ENCODE measurements at places on chromosomes 6 and 20.

DNA sequence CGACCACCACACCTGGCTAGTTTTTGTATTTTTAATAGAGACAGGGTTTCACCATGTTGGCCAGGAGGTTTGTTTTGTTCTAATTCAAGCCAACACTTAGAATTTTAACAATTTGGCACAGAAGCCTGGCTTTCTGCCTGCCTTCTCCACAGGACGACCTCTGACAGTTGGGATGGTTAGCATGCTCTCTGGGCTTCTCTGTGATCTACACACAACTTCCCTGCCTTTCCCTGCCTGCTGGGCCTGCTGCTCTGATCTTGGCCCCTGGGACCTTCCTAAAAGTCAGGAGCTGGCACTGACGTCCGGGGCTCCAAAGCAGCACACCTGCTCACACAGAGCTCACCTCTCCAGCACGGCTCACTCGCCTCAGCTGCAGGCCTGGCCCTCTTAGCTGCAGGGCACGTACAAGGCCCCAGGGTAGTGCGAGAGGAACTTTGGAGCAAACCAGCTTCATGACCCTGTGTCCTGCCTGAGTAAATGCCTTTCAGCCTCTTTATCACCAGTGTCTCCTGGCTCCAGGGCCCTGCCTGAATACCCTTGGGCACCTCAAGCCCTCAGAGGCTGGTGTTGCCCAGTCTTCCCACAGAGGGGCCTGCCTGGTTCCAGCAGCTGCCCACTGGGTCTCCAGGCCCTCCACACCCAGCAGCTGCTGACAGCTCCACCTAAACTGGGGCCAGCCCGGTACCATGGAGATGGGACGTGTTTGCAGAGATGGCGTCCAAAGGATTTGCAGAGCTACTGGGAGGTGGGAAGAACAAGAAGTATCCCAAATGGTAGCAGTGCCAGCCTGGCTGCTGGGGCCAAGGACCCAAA, 96.0 kb downstream of the PSMB1 start:
- DNase-seq, result no peak

DNA sequence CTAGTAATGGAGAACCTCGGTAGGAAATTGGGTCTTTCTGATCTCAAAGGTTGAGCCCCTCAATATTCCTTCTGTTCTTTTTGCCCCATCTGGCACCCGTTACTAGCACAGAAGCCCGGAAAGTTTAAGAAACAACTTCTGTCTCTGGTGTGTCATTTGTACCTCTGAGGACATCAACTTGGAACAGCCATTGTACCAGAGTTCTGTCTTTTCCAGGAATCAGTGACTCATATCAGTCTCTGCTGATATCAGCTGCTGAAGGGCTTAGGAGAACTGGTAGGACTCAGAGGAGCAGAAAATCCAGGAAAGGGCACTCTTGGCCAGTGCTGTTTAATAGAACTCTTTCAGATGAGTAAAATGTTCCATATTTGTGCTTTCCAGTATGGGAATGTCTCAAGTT, 78.3 kb upstream of the CHD6 start:
- DNase-seq, result no peak

- no peak for DNase-seq
Measured at GRCh38 chr6:32844839-32845383, 1.1 kb upstream of the PSMB8 start.

GRCh38 chr6:166484863-166485262, 101.6 kb downstream of the RAMACL start:
- DNase-seq, result no peak

- no peak for DNase-seq
Measured at GRCh38 chr20:62723768-62724450, 15.3 kb downstream of the NTSR1 start.

DNA sequence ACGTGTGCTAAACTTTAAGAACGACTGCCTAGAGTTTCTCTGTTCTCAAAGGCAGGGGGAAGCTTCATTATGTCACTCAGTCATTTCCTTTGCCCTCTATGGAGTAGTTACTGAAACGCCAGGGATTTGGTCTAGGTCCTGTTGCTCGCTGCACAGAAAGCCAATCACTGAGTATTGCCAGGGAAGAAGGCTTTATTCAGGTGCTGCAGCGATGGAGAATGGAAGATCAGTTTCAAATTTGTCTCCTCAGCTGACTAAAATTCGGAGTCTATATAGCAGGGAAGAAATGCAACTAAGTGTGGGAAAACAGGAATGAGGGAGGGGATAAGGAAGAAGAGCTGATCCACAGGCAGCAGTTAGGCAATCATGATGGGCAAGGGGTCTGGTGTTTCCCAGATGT, 75.8 kb downstream of the QRSL1 start:
- no peak for DNase-seq

- peak; percentile 31 for DNase-seq
Measured at GRCh38 chr6:166381733-166382499, 824 bp downstream of the MPC1 start.

DNA sequence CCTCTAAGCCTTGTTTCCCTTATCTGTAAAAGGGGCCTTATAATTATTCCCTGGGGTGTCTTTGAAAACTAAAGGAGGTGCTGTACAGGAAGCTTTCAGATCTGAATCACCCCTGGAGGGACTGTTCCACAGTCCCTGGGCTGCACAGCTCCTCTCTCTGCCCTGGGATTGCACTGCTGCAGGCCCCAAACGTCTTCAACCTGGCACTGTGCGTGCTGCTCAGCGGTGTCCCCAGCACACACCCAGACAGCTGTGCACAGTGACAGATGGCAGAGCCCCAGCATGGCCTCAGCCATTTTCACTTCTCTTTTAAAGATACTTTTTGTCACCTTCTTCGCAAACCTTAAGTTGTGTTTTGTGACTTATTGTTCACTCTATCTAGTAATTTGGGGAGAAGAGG, 50.7 kb upstream of the INSM1 start:
- no peak for DNase-seq

GRCh38 chr6:1536526-1537429, 72.9 kb upstream of the FOXC1 start:
- no peak for DNase-seq

- no peak for DNase-seq
Measured at GRCh38 chr6:157880534-157880933, 57.5 kb downstream of the SNX9 start.

DNA sequence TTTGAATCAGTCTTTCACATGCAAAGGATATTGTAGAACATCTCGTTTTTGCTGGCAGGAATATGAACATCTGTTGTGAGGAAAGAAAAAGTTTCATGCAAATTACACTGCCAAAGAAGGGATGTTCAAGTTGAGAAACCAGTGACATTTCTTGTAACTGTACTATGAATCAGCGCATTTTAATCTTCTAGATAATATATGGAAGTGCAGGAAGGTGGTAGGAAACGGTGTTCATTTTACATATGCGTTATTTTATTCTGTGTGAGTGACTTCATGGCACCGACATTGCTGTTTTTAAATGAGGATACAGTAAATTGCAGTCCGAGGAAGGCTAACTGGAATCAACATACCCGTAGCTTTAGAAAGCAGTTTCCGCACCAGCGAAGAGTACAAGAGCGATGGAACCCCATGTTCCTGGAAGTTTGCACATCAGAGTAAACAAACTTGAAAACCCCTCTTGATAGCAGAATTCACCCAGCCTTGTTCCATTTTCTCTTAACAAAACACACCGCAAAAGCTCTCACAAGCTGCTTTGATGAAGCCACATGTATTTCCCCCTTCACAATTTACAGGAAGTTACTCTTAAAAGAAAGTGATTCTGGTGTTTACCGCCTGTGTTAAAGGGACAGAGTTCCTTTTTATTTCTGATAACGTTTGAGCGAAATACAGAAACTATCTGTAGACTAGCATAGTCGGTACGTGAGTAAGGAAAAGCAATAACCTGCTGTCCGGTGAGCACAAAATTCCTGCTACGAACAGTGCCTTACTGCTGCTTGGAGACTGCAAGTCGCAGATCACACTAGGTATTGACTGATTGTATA, 11.5 kb downstream of the PRDM1 start:
- DNase-seq, result peak; percentile 65

GRCh38 chr20:25676164-25676809, 20.4 kb downstream of the ZNF337 start:
- no peak for DNase-seq

DNA sequence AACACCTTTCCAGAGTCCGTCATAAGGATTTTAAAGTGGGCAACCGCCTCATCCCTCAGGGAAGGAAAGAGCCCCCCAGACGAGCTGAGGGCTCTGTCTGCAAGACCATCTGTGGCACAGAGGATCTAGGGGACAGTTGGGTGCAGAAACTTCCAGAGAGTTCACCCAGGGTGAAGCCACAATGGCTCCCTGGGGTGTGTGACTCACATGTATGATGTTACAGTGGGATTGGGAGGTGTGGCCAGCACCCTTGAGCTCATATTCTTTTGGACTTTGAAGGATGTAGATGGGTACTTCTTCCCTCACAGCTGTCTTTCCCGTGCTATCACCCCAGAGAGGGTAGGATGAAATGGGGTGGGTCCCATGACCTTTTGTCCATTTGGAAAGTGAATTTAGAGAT, 95.5 kb downstream of the NCR2 start:
- DNase-seq, result no peak

GRCh38 chr20:11216451-11217314, 542.9 kb upstream of the JAG1 start:
- peak; percentile 88 for DNase-seq

DNA sequence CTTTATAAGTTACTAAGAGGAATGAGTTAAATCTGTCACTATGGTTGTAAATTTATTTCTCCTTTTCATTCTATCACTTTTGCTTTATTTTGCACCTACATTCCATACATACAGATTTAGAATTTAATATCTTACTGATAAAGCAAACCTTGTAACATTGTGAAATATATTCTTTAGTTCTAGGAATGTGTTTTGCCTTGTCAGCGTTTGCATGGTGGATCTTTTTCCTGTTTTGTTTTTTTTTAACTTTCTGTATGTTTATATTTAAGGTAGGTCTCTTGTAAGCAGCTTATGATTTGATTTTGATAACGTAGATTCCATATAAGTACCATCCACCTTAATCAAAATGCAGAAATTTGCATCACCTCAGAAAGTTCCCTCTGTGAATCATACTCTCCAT, 16.4 kb downstream of the RAB22A start:
- DNase-seq, result no peak

- no peak for DNase-seq
Measured at GRCh38 chr6:10310330-10310653, 104.6 kb downstream of the TFAP2A start.

DNA sequence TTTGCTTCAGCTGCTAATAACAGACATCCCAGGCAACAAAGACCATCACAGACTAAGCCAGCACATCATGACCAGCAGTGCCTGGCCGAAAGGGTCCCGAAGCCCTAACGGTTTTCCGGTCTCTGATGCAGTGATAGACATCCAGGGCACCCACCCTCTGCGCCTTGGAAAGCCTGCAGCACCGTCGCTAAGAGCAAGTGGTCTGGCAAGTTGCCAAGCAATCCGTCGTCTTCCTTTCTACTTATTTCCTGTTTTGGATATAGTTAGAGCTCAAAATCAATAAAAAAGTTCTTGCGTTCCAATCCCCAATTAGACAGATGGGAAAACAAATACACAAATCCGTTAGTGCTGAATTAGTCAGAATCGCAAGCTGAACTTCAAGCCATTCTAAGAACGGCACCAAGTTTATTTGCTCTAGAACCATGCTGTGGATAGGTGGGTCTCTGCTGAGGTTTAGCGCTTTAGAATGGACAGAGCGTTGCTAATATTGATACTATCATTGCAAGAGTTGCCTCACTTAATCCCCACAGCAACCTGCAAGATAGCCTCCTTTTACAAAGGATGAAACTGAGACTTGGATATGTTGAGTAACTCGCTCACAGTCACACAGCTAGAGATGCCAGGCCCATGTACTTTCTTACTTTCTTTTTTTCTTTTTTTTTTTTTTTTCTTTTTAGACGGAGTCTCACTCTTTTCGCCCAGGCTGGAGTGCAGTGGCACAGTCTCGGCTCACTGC, 163.3 kb upstream of the SNX9 start:
- DNase-seq, result peak; percentile 78

- no peak for DNase-seq
Measured at GRCh38 chr6:170449835-170450753, 103.0 kb downstream of the PSMB1 start.

GRCh38 chr20:34527016-34527415, 10.8 kb downstream of the DYNLRB1 start:
- DNase-seq, result no peak

- no peak for DNase-seq
Measured at GRCh38 chr6:101716387-101716786, 322.9 kb downstream of the GRIK2 start.

- no peak for DNase-seq
Measured at GRCh38 chr6:48505621-48506020, 394.6 kb upstream of the PTCHD4 start.

DNA sequence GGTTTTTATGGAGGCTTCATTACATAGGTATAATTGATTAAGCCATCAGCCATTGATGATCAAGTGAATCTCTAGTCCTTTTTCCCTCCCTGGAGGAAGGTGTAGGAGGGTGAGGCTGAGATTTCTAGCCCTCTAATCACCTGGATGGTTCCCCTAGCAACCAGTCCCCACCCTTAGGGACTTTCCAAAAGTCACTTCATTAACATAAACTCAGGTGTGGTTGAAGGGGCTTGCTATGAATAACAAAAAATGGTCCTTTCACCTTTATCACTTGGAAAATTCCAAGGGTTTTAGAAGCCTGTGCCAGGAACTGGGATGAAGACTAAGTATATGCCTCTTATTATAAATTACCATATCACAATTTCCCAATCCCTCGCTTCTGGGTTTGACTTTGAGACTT, 40.4 kb downstream of the SMPDL3A start:
- DNase-seq, result no peak

DNA sequence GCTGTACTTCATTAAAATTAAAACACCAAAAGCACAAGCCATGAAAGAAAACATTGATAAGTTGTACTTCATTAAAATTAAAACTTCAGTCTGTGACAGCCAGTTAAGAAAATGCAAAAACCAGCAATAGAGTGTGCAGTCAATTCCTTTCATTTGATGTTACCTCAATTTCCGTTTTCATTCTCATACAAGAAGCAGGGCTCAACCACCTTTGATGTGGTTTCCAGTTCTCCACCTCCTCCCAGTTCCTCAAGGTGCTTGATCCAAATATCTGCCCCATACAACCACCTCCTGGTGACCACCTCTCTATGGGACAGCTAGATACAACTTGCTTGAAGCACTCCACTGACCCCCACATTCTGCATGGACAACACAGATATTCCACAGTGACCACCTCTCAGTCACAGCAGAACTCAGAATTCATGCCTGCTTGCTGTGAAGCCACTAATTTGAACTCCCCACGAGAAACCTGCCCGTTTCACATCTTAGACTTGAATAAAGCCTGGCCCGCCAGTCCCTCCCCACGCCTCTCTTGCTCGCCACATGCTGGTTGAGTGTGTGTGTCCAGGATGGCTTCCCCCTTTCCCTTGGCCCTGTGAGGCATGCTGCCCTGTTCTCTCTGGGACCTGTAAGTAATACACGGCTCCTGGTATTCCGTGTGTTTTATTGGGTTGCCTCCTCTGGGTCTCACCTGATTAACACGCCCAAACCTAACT, 66.1 kb downstream of the FAM50B start:
- DNase-seq, result no peak

GRCh38 chr6:148674306-148674705, 72.5 kb upstream of the UST start:
- no peak for DNase-seq

DNA sequence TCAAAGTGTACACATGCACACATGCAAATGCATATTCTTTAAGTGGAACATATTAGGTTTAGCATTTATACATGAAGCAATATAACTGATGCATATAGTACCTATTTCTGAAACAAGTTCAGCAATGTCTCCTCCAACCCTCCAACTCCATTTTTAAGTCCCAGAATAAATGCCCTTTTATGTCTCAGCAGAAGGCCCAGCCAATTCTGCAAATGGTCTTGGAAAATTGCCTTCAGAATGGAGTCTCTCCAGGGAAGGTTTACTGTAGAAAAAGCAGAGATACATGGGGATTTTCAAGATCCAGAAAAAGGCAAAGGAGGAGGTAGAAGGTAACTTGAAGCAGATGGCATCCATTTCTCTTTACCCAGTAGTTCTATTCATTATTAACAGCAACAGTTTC, 633.3 kb downstream of the MAFB start:
- no peak for DNase-seq
